CD4-positive, alpha-beta T cell treated with Interleukin-2 at 100 ng/mL for 4 hours (primary cell): ENCODE measurements at places on chromosomes 12 and 14.

- DNase-seq = no peak
Observed at GRCh38 chr12:125092872-125093680, 27.8 kb downstream of the AACS start.

- DNase-seq = no peak
Observed at GRCh38 chr12:104685366-104685765, 228.6 kb downstream of the CHST11 start.

DNA sequence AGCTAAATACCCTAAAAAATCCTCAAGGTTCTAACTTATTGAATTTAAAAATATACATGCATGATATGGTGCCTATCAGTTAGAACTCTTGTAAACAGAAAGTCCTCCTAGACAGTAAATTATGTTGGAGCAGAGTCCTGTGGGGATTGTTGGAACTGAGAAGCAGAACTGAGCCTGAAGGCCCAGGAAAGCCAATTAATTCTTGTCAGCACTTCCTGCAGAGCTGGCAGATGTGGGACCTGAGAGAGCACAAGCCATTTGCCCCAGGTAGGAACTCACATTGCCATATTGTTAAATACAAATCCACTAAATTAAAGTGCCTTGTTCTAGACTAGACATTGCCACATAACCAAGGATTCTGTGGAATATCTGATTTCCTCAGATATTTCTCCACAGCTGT, 117.1 kb downstream of the RTN1 start:
- DNase-seq = no peak

- DNase-seq = no peak
Observed at GRCh38 chr12:60935981-60936761, 1324.0 kb upstream of the USP15 start.

- no peak for DNase-seq
Observed at GRCh38 chr14:88351966-88352691, 29.1 kb upstream of the KCNK10 start.

DNA sequence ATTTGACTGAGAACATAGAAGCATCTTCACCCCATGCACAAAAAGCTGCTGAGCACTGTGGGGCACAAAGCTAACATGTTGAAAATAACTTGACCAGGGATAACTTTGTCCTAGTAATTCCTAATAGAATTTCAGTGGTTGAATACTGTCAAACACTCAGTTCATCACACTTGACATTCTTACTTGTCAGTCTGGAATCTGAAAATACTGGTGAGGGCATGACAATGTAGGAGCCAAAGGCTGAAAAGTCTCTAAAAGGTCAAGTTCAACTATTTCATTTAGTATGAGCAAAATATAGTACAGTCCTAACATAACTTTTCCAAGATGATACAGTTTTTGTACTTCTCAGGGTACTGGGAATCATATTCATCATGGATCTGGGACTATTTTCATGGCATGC, 504.4 kb upstream of the LMO3 start:
- DNase-seq = no peak

GRCh38 chr12:71661977-71662530, 1.6 kb downstream of the ZFC3H1 start:
- DNase-seq = no peak

DNA sequence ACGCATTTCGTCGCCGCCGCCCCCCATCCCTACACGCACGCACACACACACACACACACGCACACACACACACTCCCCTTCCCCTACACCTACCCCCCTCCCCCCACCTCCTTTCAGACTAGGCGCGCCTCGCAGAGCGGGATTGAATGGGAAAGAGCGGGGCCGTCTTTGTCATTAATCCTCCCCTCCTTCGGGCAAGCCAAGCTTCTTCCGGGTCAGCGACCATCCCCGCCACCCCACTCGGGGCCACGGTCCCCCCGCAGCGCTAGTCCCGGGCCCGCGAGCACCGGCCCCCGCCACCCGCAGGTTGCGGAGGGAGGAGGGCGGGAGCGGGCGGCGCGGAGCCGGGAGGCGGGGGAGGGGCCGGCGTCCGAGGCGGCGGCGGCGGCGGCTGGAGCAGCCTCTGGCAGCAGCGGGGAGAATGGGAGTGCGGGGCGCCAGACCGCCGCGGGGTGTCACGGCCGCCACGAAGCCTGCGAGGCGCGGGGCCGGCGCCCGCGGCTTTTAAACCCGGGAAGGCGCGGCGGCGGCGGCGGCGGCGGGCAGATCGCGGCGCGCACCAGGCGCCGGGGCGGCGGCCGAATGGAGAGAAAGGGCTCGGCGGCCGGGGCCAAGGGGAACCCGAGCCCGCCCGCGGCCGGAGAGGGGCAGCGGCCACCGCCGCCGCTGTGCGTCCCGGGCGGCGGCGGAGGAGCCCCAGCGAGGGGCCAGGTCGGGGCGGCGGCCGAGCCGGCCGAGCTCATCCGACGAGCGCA, at the start of gene TTC9:
Gene TTC9 (plus strand): TSS at position 369 of the 755 bp plus-strand sequence. CDS start 214 bp downstream, at position 583.
- peak; percentile 29 for DNase-seq

GRCh38 chr12:77841521-77841920, 10.8 kb downstream of the NAV3 start:
- DNase-seq = no peak

DNA sequence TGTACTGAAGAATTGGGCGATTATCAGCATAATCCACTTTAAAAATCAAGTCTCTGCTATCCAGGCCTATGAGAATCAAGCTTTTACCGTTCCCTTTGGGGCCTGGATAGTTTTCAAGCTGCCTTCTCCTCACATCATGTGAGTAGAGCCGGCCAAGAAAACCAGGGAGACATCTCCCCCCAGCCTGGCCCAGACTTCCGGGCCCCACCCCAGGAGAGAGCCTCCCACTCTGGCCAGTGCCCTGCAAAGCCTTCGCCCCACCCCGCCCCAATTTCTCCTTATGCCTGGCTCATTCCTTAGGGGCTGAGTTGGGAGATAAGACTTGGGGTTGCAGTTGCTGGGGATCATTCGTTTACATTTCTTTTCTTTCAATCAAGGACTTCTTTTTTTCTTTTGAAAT, 1.4 kb upstream of the TMEM132C start:
- DNase-seq = no peak

DNA sequence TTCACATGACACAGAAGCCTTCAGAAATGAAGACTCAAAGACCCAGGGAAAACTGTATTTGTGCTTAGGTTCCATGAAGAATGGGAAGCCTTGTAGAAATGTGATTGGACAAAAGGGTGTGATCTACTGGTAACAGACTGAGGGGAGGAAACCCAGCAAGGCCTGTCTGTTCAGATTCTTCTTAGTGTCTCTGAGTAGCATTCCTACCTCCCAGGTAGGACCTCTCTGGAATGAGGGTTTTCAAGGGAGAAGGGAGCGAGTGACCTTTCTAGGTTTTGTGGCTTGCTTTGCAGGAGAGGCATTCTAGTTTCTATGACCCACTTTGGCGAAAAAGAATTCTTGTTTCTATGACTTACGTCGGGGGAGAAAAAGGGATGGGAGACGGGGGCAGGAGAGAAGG, 401.7 kb downstream of the DPF3 start:
- DNase-seq = no peak

GRCh38 chr12:18476861-18477260, 215.5 kb downstream of the PIK3C2G start:
- DNase-seq = no peak

GRCh38 chr12:103269946-103270345, 225.8 kb downstream of the C12orf42 start:
- DNase-seq = no peak

GRCh38 chr12:19886065-19886464, 446.8 kb downstream of the AEBP2 start:
- no peak for DNase-seq

DNA sequence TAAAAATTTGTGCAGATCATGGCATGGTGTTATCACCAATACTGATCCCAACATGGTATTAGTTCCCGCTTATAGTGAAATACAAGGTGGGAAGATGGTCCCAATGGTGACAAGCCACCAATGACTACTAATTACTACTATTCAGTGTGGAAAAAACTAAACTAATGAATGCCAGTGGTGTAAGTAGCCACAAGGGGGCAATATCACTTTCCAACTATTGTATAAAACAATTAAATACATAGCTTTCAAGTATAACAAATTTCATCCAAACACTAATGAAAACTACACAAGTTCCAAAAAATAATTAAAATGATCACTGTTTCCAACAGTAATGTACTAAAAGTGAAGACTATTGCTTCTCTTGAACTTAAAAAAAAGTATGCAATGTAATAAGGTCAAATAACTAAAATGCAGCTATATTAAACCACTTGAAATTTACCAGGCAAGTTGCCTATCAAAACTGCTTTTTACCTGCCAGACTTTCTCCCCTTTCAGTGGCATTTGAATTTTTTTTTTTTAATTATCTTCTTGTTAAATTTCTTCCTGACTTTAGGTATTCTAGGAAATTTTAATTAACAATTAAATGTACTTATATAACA, 58.0 kb downstream of the PAPLN start:
- DNase-seq = peak; percentile 56

- no peak for DNase-seq
Observed at GRCh38 chr12:64010069-64010686, 165.7 kb downstream of the SRGAP1 start.

GRCh38 chr14:65015391-65015790, 28.7 kb downstream of the FNTB start:
- no peak for DNase-seq

DNA sequence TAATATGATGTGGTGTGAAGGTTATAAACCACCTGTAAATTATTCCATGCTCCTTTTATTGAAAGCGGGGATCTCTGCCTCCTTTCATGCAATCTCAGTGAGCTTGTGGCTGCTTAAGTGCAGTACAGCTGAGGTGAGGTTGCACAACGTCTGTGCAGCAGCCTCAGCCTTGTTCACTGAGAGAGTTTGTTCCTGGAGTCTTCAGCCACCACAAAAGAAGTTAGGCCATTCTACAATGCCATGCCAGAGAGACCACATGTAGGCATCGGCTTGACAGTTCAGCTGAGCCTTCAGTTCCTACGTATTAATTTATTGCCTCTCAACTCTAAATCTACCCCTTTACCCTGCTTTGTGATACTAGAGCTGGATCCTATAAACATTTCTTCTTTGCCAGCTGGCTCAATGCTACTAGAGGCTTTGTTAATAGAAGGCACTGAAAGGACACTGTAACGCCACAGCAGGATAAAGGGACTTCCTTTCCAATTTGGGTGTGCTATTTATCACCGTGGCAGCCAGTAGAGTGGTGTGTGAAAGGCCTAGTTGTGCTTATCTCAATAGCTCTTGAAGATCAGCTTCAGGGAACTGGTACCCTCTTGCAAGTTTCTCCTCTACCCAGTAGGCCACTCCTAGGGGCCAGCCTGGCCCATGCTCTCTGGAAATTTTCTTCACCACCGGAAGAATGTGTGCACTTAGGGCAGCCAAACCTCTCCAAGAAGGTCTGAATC, 337.7 kb downstream of the IPO8 start:
- no peak for DNase-seq

GRCh38 chr12:18479256-18479655, 217.9 kb downstream of the PIK3C2G start:
- no peak for DNase-seq

GRCh38 chr12:118467641-118468305, 91.4 kb downstream of the SUDS3 start:
- DNase-seq = no peak

GRCh38 chr12:125267114-125267513, 201.9 kb downstream of the AACS start:
- DNase-seq = no peak

DNA sequence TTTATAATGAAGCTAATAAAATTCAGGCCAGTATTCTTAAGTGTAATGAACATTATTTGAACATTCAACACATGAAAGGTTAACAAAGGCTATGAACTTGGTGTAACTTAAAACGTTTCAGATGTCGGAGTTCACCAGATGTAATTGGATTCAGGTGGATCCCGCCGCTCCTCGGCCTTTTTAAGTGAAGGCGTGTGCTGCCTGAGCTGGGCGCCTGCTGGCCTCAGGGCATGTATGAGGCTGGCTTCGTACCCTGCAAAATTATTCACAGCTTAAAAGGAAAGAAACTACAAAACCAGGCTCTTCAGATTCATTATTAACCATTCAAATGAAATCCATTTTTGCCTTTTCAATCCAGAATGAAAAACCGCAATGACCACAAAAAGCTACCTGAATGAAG, 69.9 kb downstream of the WIF1 start:
- DNase-seq = no peak

DNA sequence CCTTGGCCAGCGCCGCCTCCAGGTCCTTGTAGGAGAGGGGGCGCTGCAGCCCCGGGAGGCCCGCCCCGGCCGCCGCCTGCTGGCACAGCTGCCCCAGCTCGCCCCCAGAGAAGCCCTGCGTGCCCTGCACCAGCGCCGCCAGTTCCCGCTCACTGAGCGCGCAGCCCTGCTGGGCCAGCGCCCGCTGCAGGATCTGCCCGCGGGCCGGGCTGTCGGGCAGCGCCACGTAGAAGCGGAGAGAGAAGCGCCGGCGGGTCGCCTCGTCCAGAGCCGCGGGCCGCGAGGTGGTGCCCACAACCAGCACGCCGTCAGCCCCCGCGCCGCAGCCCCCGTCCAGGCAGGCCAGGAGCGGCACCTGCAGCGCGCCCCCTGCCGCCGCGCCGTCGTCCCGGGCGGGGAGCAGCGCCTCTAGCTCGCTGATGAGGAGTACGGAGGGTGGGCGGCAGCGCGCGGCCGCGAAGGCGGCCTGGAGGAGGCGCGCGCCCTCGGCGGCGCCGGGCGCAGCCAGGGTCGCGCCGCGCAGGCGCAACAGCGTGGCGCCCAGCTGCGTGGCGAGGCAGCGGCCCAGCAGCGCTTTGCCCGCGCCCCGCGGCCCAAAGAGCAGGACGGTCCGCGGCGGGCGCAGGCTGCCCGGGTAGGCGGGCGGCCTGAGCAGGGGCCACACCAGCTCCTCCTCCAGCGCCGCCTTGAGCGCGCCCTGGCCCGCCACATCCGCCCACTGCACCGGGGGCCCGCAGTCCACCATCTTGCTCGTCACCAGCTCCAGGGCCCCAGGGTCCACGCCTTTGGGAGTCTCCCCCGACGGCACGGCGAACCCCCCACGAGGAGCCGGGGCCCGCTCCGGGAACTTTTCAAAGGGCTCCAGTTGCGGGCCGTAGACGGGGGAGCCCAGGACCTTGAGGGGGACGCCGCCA, 27.7 kb downstream of the FIGNL2 start:
- peak; percentile 81 for DNase-seq

DNA sequence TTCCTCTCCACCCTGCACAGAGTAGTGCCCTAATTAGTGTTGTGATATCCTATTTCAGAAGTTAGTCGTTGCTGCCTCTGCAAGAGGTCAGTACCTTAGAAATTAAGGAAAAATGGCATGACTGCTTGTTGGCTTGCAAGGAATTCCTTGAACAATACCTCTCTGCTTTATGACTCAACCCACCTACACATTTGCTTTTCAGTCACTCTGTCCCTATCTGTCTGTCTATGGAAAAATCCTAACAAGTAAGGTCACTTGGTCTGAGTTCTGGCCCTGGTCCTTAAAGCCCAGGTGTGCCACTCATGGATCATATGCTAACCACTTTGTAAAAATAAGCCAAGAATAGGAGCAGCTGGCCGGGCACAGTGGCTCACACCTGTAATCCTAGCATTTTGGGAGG, 116.4 kb upstream of the ATF1 start:
- no peak for DNase-seq

DNA sequence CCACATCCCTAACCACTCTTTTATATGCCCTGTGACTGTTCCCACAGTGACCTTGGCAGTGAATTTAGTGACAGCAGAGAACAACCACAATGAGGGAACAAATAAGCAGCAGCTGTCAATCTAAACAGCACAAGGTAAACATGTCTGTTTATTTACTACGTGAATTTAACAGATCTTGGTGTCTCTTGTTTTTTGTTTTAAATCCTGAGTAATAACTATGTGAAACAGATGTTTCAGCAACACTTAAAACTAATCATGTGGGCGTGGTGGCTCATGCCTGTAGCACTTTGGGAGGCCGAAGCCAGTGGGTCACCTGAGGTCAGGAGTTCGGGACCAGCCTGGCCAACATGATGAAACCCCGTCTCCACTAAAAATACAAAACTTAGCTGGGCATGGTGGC, 17.0 kb upstream of the CFAP54 start:
- DNase-seq = no peak
